ENCODE measurements at places on chromosomes 7 and 10.

DNA sequence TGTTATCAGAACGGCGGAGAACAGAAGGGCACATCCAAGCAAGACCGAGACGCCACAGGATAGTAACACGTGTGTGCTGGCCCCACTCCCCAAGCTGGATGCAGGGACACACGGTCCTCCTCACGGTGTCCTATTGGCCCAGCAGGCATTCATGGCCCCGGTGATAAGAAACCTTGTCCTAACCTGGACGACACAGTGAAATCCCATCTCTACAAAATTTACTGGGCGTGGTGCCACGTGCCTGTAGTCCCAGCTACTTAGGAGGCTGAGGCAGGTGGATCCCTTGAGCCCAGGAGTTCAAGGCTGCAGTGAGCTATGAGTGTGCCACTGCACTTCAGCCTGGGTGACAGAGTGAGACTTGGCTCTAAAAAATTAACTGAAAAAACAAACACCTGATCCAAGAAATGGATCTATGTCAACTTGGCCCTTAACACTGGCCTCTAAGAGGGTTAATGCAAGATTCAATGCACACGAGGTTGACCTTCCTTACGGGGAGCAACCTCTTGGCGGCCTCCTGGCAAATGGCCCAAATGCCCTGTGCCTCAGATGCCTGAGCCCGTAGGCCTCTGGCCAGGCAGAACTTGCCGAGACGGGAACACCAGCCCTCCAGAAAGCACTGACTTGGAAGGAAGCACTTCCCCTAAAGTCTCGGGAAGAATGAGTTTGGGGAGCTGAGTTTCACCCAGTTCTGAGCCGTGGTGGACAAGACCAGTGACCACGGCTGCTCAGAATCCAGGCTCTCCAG lies 72.3 kb downstream of the ZRANB1 start:
- no peak for DNase-seq

- no peak for DNase-seq
Measured at GRCh38 chr10:112307358-112308124, 24.3 kb downstream of the TECTB start.

GRCh38 chr7:131786204-131786603 lies 229.8 kb upstream of the PODXL start:
- DNase-seq: no peak

- DNase-seq: no peak
Measured at GRCh38 chr10:73364964-73365363, 6.3 kb upstream of the CFAP70 start.

DNA sequence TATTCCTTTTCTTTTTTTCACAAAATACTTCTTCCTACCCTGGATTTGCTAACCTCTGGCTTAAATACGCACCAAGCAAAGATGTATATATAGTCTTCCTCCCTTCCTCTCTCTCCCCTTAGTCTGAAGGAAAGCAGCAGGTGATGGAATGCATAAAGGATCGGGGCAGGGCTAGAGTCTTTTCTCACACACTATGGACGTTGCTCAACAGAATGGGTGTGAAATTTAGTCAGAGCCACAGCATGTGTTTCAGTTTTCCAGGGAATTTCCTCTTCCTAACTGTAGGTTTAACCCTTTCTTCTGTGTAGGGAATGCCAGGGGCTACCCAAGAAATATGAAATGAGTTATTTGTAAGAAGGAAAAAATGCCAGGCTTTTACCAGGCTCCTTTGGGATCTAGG lies 71.4 kb upstream of the NFKB2 start:
- no peak for DNase-seq

GRCh38 chr10:100878291-100878910 lies 34.4 kb upstream of the SLF2 start:
- no peak for DNase-seq

GRCh38 chr7:15667991-15668390 lies 18.5 kb downstream of the MEOX2 start:
- DNase-seq: no peak

DNA sequence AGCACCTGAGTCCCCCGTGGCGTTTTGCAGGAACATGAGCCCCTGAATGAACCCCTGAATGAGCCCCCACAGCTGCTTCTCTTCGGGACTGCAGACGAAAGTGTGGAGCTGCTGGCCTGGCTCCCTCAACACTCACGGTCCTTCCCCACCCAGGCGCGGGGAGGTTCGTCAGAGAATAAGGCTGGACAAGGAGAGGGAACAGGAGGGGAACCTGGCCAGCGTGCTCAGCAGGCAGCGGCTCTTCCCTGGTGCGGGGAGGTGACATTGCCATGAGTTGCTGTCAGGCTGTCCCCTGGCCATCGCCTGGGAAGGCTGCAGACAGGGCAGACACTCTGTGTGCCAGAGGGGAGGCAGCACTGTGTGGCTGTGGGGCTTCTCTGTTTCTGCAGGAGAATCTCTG lies 80.9 kb upstream of the SHH start:
- DNase-seq: no peak

GRCh38 chr7:90173127-90173844 lies 19.0 kb downstream of the STEAP1 start:
- no peak for DNase-seq

- no peak for DNase-seq
Measured at GRCh38 chr10:65010845-65011244, 1489.6 kb downstream of the REEP3 start.

GRCh38 chr10:83023662-83024061 lies 1115.6 kb upstream of the GHITM start:
- no peak for DNase-seq

GRCh38 chr10:101672536-101672935 lies 22.4 kb downstream of the FBXW4 start:
- DNase-seq: no peak

DNA sequence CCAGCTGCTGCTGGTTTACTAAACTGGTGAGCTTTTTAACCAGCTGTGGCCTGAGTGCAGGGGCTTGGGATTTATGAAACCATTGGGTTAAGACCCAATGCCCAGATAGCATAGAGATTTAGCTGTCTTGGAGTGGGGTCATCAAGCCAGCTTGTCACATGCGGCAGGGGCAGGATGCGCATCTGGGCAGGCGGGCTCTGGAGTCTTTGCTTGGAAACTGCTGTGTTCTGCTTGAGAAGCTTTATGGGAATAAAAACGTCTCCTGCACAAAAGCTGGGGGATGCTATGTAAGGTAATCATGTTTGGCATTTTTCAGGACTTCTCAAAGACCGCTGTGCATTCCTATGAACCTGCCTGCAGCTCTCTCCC lies 136.3 kb downstream of the MAPK8 start:
- DNase-seq: no peak

- no peak for DNase-seq
Measured at GRCh38 chr7:32257621-32258020, 187.4 kb upstream of the PDE1C start.

DNA sequence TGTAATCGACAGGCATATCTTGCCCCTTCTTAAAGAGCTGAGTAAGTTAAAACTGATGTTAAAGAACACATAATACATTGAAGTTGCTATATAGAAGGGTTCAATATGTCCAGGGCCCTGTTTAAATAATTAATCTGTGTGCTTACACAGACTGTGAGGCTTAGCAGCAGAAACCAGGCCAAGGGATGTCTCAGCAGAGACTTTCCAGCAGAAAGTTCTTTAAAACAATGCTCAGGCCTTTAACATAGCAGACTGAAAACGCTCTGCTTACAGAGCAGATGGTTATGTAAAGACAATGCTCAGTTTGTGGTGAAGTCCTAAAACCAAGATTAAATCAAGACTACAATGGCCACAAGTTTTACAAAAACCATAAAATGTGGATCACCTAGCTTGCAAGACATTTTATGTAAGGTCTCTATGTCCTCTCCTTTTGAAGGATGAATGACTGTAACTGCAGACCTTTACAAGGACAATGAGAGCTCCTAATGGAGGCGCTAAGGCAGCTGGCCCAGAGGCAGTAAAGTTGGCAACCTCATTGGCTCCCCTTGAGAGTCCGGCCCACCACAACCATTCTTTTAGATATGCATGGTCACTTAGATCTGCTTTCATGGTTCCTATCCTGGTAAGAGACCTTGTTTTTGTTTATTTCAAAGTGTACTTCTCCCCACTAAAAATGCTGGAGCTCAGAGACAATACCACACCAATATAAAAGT lies 56.3 kb downstream of the FZD1 start:
- no peak for DNase-seq

- DNase-seq: peak; percentile 34
Measured at GRCh38 chr10:62811159-62811875, 4.8 kb downstream of the EGR2 start.

DNA sequence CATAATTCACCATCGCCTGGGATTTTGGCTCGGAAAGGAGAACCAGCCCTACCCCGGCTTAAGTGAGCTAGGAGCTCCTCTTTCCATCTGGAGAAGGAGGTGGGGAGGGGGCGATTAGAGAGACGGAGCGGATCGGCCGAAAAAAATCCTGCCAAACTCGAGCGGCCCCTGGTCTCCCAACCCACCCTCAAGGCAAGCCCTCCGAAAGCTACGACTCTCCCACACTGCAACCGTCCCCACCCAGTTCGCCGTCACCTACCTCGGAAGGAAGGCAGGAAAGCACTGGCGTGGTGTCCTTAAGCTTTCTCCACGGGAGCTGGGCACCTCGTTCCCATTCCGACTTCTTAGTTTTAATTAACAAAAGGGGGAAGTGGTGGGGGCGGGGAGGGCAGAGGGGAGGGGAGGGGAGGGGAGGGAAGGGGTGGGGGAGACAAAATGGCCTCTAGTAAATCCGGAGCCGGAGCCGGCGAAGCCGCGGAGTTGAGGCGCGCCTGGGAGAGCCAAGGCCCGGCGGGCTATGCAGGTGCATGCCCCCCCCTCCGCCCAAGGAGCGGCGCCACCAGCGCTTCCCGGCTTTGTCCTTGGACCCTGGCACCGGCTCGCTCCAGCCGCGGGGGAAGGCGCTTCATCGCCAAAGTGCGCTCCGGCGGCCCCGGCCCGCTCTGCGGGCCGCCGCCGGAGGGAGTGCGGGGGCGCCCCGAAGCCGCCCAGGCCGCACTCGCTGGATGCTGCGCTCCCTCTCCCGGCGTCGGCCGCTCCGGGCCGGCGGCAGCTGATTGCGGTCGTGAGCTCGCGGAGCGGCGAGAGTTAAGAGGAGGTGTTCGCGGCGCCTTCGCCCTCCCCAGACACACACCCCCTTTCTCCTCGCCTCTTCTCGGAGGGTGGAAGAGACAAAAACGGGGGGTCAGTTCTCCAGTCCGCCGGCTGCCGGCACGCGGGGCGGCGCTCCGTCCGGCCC lies at the start of gene LRRC4:
TSS of gene LRRC4 (minus strand) at position 784 of the 958 bp plus-strand sequence. CDS start 797 bp downstream, outside the sequence.
- no peak for DNase-seq

DNA sequence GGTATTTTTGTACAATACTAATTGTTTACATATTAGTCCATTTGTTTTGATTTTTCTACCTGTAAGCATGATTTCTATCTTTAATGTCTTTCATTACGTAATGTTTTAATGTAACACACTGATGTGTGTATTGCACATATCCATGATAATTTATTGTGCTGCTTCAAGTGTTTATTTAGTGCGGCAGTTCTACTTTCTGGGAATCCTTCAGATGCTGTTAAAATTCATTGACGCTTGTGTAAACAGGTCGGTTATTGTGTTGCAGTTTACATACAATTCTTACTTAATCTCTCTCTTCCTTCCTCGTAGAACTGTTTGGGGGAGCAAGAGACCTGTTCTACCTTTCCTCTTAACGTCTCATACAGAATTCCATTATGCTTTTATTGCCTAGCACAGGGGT lies 6.9 kb downstream of the TMEM60 start:
- no peak for DNase-seq

GRCh38 chr10:50464004-50464409 lies 159.7 kb downstream of the SGMS1 start:
- DNase-seq: no peak

- DNase-seq: no peak
Measured at GRCh38 chr10:70330671-70331070, 46.9 kb upstream of the NPFFR1 start.

DNA sequence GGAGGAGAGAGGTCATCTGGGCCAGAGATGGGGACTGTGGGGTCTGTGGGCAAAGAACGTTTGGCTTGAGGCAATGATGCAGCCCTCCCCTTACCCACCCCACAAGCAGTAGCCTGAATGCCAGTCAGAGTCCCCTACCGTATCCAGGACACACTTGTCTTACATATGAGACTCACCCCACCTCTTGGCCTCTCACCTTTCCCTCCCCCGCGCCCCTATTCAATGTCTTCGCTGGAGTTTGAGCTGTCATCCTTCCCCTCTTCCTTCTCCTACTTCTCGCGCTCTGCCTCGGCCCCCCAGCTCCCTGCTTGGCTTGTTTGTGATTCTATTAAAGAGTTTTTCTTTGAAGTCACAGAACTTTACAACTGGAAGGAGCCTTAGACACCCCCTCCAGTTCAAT lies 8.9 kb downstream of the PRRT4 start:
- no peak for DNase-seq

GRCh38 chr10:20806487-20806886 lies 90.6 kb downstream of the NEBL start:
- DNase-seq: no peak

DNA sequence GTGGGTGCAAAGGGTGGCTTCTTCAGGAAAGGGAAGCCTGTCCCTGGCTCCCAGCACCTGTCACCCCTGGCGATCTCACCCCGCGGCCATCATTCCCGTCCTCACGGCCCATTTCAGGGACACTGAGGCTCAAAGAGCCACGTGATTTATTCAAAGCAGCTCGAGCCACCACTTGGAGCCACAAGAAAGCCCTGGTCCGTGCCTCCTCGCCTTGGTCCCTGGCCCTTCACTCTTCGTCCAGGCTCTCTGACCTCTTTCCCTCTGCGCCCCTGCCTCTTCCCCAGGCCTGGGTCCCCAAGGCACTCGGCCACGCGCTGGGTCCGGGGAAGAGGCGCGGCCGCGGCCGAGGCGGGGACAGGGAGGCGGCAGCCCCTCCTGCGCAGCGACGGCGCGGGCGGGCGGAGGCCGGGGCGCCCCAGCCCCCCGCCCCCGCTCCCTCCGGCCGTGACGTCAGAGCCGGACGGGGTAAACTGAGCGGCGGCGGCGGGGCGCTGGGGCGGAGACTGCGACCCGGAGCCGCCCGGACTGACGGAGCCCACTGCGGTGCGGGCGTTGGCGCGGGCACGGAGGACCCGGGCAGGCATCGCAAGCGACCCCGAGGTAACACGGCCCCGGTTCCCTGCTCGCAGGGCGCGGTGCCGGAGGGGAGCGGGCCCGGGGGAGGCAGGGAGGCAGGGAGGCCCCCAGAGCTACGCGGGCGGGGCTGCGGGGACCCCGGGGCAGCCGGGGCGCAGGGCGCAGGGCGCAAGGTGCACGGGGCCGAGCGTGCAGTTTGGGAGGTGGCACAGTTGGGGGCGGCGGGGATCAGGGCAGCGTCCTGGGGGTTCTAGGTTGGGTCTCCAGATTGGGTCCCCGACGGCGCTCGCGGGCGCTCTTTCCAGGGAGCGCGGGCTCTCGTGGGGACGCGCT lies at the start of gene SLC18A2:
TSS of gene SLC18A2 (plus strand) at position 494 of the 909 bp plus-strand sequence. CDS start 580 bp downstream, outside the sequence.
- DNase-seq: no peak

DNA sequence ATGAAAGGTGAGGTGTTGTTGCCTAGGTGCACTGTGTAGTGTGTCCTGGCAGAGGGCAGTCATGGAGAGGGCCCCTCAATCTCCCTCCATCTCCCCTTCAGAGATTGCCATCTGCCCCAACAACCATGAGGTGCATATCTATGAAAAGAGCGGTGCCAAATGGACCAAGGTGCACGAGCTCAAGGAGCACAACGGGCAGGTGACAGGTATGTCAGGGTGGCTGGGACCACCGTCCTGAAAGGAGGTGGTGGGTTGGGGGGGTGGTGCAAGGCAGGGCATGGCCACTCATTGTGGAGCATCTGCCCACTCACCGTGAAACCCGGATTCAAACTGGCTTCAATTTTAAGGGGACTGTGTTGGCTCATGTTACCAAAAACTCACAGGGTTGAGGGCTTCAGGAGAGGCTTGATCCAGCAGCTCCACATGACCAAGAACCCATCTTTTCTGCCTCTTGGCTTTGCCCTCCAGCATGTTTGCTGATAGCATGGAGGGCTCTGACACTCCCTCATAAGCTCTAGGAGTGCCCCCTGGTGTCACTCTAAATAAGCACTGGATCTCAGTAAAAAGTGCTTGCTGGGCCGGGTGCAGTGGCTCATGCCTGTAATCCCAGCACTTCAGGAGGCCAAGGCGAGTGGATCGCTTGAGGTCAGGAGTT lies 12.2 kb downstream of the ARPC1B start:
- no peak for DNase-seq
